Activated T-helper 1 cell treated with anti-CD3 and anti-CD28 coated beads, Interleukin-2, amount 50 U/mL, for 16 hours (primary cell): ENCODE measurements at places on chromosomes 7 and 10.

- no peak for DNase-seq
Measured at GRCh38 chr10:50614444-50615137, 9.2 kb downstream of the SGMS1 start.

- no peak for DNase-seq
Measured at GRCh38 chr10:130804778-130805634, 506.5 kb downstream of the TCERG1L start.

- no peak for DNase-seq
Measured at GRCh38 chr7:98418636-98419315, 17.9 kb upstream of the BAIAP2L1 start.

- no peak for DNase-seq
Measured at GRCh38 chr7:137661634-137662033, 185.1 kb downstream of the DGKI start.

GRCh38 chr7:104956753-104957450 is 57.1 kb upstream of the KMT2E start:
- DNase-seq: no peak

- no peak for DNase-seq
Measured at GRCh38 chr7:85177316-85177715, 9.5 kb downstream of the SEMA3D start.

GRCh38 chr7:2044311-2044882 is 188.3 kb downstream of the MAD1L1 start:
- DNase-seq: no peak

DNA sequence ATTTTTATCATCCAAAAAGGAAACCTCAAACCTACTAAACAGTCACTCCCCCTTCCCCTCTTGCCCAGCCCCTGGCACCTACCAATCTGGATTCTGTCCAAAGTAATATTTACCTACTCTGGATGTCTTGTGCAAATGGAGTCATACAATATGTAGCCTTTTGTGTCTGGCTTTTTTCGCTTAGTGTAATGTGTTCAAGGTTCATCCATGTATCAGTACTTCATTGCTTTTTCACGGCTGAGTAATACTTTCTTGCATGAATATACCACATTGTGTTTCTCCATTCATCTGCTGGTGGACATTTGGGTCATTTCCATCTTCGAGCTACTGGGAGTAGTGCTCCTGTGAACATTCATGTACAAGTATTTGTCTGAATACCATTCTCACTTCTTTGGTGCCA is 113.6 kb downstream of the EEPD1 start:
- no peak for DNase-seq

DNA sequence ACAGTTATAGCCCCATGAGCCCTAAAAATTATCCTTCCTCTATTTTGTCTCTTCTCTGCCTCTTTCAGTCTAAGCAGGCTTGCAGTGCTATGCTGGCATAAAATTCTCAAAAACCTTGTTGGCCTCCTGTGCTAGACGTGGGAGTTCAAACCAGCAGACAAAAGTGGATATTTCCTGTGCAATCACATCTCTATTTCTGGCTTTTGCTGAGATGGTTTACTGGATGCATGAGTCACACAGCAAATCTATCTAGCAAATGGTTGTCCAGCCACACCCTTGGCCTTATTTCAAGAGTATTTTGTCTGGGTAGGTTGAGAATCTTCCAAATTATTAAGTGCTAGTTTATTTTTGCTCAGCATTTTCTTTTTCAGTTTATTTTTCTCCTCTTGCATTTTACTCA is 370.8 kb downstream of the CDC14C start:
- DNase-seq: no peak

- no peak for DNase-seq
Measured at GRCh38 chr10:77494756-77495541, 142.7 kb downstream of the KCNMA1 start.

DNA sequence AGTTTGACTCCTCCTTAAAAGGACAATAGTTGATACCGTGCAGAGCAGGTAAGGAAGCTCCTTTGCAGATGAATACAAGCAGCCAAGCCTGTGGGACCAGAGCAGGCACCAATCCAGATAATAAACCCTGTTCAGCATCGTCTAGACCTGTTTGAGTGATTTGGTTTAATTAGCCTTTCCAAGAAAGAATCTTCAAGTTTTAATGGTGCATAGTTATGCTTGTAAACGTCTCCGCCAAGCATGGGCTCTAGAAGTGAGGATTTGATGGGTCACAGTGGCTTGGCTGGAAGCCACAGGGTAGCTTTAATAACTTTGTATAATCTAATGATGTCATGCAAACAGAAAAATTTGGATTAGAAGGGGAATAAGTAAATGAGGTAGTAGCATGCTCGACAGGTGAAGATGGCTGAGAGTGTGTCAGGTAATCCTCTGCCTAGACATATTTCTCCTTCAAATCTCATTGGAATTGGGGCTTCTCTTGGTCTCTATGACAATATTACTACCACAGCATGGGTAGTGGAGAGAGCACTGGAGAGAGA is 188.4 kb downstream of the DYNC1I1 start:
- DNase-seq: no peak

DNA sequence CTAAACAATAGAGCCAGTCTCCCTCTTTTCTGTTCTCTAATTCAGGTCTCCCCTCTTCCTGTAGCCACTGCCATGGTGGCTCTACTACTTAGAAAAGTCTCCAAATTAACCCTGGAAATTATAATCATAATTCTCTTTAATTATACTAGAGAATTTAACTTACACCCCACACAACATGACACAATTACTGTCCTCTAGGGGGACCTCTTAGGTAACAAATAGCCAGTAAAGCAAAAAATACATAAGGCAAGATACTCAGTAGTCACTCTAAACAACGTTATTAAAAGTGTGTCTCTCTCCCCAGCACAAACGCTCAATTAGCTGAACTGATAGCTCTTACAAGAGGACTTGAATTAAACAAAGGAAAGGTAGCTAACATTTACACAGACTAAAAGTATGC is 44.3 kb upstream of the ZNF107 start:
- DNase-seq: no peak

- no peak for DNase-seq
Measured at GRCh38 chr10:130773941-130774340, 537.6 kb downstream of the TCERG1L start.
